ENCODE measurements at places on chromosomes 13 and 19.

GRCh38 chr19:47363758-47364531, 14.8 kb downstream of the DHX34 start:
- no peak for DNase-seq

DNA sequence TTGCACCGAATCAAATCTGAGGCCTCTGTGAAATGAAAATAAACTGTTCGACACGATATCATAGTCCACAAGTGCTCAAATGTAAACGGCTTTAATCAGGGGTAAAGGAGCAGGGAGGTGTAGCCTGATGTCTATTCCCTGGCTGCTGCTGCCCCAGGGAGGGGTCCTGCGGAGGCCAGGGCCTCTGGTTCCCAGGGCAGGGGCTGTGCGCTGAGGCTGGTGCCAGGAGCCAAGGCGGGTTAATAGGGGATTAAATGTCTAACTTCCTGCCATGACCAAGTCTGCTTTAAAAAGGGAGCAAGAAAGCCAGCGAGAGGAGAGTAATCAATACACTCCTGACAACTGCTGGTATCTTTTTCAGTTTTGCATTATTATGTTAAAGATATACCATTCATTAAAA, 59.4 kb downstream of the ZNF536 start:
- DNase-seq = no peak

DNA sequence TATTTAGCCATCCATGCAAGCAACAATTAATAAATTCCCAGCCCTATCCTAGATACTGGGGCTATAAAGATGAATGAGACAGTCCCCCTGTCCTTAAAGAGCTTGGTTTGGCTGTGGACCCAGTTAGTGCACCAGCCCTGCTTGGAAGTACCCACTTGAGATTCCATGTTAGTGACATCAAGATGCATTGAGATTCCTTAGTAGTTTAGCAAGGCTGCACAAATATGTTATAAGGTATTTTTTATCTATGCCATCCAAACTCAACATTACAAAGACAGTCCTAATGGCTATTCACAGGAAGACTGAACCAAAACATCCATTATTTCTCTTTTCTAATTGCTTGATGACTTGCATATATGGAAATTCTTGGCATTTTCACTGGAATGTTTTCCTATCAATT, 48.8 kb upstream of the RAP2A start:
- DNase-seq = no peak

DNA sequence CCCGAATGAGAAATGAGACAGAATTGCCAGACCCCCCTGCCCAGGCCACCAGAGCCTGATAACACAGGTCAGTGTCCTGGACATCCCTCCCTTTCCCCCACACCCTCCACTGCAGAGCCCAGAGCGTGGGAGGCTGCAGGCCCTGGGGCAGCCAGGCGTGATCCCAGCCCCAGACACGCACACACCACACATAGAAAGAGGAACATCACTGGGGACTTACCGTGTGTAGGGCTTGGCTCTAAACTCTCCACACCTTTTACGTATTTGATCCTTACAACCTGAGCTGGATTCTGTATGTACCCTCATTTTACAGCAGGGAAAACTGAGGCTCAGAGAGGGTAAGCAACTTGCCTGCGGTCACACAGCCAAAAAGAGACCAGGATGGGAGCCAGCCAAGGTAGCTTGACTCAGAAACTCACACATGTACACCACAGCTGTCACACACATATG, 334 bp upstream of the ANGPTL6 start:
- DNase-seq = peak; percentile 75

DNA sequence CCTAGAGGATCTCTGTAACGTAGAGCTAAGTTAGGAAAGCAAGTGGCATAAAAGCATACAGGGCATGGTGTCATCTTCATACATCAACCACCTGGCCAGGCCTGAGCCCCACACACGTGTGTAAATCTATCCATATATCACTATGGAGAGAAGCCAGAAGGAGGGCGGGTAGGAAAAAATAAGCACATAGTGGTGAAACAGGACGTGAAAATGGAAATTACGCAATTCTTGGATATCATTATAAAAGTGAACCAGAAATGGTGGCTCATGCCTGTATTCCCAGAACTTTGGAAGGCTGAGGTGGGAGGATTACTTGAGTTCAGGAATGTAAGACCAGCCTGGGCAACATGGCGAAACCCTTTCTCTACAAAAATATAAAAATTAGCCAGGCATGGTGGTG, 43.4 kb downstream of the PDCD5 start:
- no peak for DNase-seq

- DNase-seq = no peak
Observed at GRCh38 chr19:18503337-18503970, 18.4 kb downstream of the ELL start.

DNA sequence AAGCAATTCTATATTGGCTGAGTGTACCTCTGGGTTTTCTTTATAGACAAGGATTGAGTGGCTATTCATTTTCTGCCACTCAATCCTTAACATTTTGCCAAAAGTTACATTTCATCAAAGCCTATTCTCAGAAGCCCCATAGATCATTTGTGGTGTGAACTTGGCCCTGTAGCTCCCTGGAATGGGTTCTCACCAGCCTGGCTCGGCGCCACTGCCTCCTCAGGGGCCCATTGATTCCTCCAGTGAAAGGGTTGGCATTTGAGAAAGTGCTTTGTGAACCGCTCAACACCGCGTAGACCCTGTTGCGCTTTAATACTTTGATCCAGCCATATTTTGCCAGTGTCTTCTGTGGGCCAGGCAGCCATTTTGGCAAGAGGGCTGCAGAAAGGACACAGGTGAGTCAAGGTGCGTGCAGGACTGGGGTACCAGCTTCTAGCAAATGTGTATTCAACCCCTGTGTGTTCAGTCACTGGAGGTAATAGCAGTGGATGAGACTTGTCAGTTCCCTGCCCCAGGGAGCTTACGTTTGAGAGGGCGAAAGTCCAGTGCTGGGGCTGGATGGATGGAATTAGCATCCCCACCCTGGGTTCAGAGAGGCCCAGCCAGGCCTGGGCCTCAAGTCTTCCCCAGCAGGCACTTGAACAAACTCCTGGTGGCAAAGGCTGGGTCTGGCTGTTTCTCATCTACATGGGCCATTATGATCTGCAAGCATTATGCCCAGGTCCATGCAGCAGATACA, 3.8 kb downstream of the RAB8A start:
- no peak for DNase-seq

DNA sequence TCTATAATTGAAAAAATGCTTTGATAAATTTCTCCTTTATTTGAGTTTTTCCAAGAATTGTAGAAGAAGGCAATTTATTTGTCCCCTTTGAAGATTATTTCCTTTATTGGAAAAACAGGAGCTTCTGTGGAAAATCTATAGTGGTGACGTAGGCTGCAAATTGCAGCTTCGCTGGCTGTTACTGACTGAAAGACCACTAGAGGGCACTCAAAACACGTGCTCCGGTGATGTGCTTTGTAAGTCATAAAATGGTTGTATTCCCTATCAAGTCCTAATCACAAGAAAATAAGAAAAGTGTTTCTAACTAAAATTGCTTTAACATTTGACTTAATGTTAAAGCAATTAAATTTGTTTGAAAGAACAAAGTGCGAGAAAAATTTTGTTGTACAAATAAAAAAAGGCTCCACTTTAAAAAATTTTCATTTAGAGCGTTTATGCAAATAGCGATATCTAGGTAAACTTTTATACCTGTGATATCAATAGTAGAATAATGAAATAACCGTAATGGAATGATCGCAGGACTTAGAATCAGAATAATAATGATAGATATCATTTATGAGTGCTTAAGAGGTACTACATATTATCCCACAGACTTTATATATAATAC, 638.2 kb upstream of the SPRY2 start:
- no peak for DNase-seq

GRCh38 chr19:18483119-18483890, 38.6 kb downstream of the ELL start:
- DNase-seq = no peak

DNA sequence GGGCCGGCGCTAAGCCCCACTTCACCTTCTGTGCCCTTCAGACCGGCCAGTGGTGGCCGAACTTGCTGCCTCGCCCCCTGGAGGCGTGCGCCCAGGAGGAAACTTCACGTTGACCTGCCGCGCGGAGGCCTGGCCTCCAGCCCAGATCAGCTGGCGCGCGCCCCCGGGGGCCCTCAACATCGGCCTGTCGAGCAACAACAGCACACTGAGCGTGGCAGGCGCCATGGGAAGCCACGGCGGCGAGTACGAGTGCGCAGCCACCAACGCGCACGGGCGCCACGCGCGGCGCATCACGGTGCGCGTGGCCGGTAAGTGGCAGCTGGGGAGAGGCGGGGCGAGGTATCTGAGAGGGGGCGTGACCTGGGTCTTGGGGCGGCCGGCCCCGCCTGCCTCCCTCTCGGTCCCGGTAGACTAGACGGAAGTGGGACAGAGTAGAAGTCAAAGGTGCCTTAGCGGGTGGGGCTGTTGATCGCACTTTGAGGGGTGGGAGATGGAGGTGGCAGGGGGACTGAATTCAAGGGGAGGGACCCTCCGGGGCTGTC, 5.6 kb downstream of the ICAM5 start:
- peak; percentile 65 for DNase-seq

DNA sequence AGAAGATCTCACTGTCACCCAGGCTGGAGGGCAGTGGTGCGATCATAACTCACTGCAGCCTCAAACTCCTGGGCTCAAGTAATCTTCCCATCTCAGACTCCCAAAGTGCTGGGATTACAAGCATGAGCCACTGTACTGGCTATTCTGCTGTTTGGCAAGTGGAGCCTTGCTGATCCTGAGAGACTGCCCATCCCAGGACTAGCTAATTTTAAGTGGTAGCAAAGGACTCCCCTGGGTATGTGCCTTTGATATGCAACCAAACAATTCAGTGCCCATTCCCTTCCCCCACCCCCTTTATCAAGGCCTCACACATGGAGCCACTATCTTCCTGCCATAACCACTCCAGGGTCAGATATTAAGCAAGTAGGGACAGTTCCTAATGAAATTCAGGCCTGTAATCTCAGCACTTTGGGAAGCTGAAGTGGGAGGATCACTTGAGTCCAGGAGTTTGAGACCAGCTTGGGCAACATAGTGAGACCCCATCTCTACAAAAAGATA, 17.0 kb upstream of the ZNF460 start:
- no peak for DNase-seq

GRCh38 chr19:42203700-42204099, 13.8 kb downstream of the DEDD2 start:
- DNase-seq = no peak

DNA sequence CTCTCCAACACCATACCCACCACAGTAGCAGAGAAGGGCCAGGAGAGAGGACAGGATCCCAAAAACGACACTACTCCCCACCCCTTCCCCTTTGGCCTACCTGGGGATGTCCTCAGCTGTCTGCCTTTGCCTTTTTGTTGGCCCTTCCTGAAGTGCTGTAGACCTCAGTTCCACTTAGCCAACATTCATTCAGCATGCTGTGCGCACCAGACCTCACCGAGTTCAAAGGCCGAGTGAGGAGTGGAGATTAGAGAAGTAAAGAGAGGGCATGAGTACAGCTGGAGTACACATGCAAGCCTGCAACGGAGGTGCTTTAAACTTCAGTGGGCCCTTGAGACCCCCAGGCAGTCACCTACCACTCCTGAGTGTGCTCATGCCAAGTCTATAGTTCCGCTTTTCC, 99.0 kb downstream of the TEX26 start:
- DNase-seq = no peak

DNA sequence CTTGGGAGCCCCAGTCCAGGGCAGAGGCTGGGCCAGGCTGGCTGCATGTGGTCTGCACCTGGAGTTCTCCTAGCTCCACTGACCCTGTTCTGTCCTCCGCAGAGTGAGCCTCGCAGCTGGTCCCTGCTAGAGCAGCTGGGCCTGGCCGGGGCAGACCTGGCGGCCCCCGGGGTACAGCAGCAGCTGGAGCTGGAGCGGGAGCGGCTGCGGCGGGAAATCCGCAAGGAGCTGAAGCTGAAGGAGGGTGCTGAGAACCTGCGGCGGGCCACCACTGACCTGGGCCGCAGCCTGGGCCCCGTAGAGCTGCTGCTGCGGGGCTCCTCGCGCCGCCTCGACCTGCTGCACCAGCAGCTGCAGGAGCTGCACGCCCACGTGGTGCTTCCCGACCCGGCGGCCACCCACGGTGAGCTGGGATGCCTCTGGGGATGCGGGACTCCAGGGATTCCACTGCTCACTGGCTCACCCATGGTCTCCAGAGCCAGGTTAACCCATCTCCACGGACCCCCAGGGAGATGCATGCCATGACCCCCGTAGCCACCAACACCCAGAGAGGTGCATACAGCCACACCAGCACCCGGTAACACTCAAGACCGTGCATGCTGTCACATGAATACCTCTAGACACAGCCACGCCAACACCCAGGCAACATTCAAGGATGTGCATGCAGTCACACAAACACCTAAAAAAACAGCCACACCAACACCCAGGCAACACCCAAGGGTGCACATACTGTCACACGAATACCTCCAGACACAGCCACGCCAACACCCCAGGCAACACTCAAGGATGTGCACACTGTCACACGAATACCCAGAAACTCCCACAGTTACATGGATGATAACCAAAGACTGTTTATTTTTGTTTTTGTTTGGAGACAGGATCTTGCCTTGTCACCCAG, 8.2 kb downstream of the PKN1 start:
- DNase-seq = no peak

DNA sequence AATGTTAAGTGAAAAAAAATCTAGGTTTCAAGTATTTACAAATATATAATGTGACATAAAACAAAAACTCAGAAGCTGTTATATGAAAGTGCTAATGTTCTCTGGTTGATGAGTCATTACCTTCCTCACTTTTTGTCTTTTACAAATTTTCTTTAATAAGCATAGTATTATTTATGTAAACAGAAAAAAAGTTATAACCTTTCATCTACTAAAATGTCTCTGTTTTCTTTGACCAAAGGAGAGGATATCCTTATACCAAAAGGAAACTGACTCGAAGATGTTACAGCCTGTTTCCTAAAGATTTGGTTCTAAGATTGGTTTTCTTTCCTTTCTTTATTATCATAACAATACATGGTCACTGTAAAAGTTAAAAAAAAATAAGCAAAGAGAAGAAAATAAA, 38.0 kb downstream of the RCBTB2 start:
- no peak for DNase-seq

- no peak for DNase-seq
Observed at GRCh38 chr13:59898066-59898465, 265.7 kb downstream of the DIAPH3 start.

GRCh38 chr19:1533510-1534150, 9.8 kb downstream of the PLK5 start:
- no peak for DNase-seq

DNA sequence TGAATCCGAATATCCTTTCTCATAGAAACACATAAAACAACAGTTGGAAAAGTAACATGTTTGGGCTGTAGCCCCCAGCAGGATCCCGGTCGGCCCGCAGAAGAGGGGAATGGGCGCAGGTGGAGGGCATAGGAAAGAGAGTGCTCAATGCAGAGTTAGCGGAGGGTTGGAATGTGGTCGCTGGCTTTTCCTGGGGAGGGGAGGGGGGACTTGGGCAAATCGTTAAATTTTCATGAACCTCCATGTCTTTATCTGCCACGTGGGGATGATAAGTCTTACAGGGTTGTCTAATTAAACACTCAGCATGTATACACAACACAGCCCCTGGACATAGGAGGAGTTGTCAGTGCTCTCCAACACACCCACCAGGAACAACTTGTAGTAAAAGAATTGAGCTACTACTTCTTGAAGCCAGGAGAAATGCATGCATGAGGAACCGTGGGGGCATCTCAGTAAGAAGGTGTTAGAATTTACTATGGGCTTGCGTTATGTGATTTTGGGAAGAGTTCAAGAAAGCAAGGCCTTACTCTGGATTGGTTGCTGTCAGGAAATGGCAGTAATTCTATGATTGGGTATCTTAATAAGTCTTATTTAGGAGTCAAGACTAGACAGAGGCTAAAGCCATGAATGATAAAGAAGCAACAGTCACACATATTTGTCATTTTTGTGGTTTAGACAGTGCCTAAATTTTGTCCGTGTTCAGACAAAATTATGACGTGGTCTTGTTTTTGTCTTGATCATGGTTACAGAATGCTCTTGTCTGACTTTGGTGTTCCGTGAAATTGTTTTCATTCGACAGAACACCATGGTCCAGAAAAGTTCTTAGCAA, 671 bp upstream of the SLC46A3 start:
- DNase-seq = no peak

Measured in memory B cell (primary cell).